ENCODE measurements at places on chromosomes 5 and 9.

DNA sequence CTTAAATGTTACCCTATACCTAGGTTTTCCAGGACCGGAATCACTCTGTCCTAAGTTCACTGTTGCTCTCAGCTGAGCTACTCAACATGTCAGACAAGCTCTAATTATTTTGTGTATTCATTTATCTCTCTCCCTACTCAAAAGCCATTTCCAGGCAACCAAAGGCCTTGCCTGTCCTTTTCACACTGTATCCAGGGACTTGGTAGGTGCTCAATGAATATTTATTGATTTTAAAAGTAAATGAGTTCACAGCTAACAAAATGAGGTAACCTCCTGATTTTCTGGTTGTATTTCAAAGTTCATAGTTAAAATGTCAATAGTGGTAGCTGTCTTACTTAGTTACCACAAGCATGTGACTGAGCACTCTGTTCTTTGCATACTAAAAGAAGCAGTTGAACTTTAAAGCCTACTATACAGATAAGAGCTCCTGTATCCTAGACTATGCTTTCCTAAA lies 522.2 kb downstream of the ACTL7B start:
- DNase-seq, result no peak

- no peak for DNase-seq
Measured at GRCh38 chr5:135455876-135456237, 3.7 kb upstream of the TIFAB start.

DNA sequence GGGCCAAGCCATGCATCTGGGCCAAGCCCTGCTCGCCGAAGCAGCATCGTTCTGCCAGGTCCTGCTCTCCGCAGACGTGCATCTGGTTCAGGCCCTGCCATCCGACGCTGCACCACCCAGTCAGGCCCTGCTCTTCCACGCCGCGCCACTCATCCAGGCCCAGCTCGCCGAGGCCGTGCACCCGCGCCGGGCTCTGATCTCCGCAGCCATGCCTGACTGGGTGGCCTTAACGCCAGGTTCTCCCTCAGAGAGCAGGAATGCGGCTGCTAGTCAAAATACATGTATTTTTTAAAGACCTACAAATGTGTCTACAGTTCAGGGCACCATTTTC lies 891.1 kb upstream of the CTNND2 start:
- no peak for DNase-seq

DNA sequence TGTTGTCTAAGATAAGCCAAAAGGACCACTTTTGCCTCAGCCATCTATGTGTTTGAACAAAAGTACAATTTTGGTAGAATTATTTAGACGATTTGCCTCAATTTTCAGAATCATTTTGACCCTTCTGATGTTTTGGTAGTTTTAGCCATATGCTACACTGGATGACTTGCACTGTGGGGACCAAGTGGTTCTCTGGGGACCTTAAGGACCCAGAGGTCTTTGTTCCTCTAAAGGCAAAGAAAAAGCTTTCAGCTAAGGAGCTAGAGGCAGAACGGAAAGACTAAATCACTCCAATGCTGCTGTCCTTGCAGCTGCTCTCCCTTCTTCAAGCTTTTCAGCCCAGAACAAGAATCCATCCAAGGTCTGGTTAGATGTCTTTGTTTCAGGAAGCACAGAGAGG lies 51.0 kb upstream of the APC start:
- no peak for DNase-seq

GRCh38 chr5:172929371-172929838 lies 29.8 kb upstream of the RPL26L1 start:
- DNase-seq, result no peak

DNA sequence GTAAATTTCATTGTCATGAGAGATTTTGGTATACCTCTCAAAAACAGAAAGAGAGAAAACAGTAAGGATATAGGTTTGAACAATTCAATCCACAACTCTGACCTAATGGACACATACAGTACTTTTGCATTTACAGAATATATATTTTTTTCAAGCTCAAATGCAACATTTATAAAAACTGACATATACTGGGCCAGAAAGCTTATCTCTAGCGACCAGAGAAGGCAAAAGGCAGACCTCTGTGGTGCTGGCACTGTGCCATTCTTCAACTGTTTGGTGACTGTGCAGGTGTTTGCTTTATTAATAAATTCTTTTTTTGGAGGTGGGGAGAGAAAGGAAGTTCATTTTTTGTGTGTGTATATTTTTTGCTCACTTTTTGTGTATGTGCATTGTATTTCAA lies 6.0 kb upstream of the PLAC8L1 start:
- no peak for DNase-seq

- no peak for DNase-seq
Measured at GRCh38 chr9:117706421-117707116, 2.4 kb downstream of the TLR4 start.

GRCh38 chr9:131800843-131801242 lies 61.0 kb upstream of the RAPGEF1 start:
- no peak for DNase-seq

- DNase-seq, result no peak
Measured at GRCh38 chr9:83472764-83473163, 65.4 kb downstream of the FRMD3 start.

- no peak for DNase-seq
Measured at GRCh38 chr5:124659798-124660197, 86.6 kb downstream of the ZNF608 start.

DNA sequence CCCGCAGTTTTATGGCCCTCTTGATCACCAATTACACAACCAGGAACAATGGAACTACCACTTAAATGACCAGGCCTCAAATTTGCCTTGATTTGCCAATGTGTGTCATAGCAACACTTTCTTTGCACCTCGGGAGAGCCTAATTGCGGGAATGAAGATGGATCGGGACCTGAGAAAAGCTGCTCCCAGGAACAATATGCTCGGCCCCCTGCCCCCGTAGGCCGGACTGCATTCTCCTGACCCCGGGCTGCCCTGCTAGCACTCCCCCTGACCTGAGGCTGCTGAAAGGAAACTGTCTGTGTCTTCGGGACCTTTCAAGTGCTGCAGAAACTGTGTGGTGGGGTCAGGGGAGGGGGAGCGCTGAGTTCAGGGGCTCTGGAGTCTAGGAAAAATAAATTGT lies 294.3 kb upstream of the IRX1 start:
- no peak for DNase-seq

DNA sequence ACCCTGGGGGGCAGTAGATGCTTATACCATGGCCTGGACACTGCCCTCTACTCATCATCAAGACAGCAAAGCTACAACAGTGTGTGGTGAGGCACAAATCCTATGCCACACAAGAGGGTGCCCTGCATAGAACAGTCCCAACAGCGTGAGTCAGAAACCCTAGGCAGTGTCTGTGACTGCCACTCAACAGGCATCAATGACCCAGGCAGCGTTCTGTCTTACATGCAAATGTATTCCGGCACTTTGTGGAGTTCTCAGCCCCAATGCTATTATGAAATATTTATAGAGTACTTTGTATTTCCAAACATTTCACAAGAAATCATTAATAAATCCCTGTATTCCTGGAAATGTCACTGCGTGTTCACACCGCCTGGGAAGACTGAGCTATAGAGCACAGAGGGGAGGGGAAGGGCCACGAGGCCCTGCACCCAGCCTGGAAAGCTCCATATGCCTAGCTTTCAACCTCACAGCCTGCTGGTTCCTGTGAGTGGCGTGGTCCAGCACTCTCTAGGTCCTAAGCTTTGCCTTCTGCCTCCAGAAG lies 77.7 kb downstream of the NIPSNAP3B start:
- no peak for DNase-seq

GRCh38 chr5:118931564-118931963 lies 56.8 kb downstream of the DTWD2 start:
- no peak for DNase-seq

GRCh38 chr5:64838376-64838775 lies 69.6 kb downstream of the CWC27 start:
- DNase-seq, result no peak

DNA sequence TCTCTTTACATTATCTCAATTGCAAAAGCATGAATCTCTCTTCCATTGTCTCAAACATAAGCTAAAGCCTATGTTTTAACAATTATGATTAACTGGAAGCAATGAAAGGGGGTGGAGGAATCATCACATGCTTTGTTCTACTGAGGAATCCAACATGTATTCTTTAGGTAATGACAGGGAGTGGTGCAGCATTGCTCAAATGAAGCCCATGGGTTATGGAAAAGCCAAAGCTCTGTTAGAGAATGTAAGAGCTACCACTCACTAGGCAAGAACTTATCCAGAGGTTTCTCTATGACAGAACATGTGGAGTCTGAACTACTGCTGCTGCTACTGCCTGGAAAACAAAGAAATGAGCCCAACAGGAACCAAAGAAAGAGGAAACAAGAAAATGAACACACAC lies 28.7 kb downstream of the KIF3A start:
- DNase-seq, result no peak

DNA sequence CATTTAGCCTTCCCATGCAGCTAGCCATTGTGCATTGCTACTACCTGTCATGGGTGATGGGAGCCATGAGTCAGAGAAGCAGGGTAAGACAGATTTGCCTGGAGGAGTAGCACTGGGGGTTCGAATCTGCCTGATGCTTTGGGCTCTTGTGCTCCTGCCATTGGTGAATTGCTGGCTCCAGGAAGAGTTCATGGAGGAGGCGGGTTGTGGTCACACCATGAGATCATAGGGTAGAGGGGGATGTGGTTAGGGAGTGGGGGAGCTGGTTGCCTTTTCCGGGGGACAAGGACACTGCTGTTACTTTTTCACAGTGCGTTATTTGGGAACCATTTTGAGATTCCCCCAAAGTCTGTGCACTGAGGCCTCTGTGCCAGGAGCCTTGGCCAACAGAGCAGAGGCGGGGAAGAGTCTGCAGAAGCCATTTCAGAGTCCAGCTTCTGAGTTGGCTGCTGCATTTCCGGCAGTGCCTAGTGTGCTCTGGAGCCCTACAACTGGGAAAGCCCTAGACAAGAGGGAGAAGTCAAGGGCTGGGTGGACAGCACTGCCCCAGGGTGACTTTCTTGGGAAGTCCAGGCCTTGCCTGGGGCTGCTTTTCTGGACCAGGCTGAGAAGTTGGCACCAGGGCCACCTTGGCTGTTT lies 6.2 kb downstream of the ANGPTL2 start:
- no peak for DNase-seq

- DNase-seq, result no peak
Measured at GRCh38 chr9:37407468-37407867, 15.0 kb upstream of the GRHPR start.

- no peak for DNase-seq
Measured at GRCh38 chr9:83182071-83182470, 119.1 kb upstream of the RASEF start.

DNA sequence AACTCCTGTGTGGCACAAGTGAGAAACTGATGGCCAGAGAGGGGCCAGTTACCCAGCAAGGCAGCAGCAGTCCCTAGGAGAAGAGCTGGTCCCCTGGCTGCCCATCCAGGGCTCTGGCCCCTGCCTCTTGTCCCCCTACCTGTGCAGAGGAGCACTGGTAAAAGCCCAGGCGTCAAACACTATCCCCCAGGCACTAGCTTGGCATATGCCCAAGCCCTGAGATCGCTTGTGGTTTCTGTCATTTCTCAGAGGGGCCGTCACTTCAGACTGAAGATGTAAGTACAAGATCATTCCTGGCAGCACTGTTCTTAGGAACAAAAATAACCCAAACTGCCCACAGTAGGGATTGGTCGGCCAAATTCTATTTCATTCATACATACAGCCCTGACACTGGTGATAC lies 53.9 kb downstream of the COL15A1 start:
- peak; percentile 10 for DNase-seq

DNA sequence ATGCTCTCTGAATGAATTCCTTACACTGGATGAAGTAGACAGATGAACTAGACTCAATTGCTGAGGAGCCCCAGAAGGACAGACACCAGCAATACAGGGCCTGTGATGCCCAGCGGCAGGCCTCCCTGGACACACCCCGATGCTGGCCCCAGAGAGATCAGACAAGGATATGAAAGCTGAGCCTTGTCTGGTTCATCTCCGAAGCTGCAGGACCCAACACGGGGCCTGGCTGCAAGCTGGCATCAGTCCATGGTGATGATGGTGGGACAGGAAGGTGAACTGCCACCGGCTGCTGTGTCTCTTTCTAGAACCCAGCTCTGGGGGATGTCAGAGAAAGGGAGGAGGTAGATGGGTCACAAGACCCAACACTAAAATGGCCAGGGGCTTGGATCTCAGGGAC lies 104.0 kb upstream of the LMX1B start:
- DNase-seq, result no peak

- DNase-seq, result no peak
Measured at GRCh38 chr9:136565086-136565714, 19.4 kb upstream of the NOTCH1 start.

DNA sequence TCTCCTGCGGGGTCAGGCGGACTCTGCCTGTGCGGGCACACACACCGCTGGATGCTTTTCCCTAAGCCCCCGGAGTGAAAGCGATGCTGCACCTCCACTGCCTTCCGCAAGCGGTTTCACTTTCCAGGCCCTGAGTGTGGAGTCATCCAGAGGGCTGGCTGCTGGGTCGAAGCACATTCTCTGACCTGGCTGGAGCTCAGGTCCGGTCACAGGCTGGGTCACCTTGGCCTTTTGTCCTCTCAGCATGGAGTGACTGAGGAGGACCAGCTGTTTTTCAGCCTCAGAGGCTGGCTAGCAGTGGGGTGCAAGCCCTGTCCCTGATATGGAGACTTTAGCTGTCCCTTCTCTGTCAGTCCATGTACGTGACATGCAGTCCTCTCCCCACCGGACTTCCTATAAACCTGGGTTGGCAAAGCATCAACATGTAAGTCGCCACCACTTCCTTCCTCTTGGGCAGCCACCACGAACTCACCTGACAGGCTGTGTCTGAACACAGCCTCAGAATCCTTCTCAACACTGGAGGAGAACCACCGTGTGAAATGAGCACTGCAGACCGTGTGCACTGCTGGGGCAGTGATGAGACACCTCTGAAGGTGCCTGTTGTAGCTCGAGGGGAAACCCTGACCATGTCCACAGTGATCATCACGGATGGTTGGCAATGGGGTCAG lies 51.3 kb downstream of the GADD45G start:
- no peak for DNase-seq

DNA sequence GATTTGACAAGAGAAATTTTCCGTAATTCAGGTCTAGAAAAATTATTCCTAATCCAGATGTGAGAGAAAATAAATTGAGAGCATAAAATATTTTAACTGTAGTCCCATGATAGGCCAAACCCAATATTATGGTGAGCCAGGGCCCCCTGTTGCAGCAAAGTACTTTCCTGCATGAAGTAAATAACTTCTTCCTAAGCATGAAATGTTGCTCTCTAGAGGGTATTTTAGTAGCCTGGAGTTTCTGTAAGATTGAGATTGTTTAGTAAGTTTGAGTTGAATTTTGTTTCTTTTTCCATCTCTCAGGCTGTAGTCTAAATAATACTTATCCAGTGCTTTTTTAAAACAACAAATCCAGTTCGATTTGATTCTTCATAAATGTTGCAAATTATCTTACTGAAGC lies 317.5 kb upstream of the MPDZ start:
- no peak for DNase-seq
